Astrocyte of the spinal cord (primary cell): ENCODE measurements at places on chromosomes 7 and 10.

DNA sequence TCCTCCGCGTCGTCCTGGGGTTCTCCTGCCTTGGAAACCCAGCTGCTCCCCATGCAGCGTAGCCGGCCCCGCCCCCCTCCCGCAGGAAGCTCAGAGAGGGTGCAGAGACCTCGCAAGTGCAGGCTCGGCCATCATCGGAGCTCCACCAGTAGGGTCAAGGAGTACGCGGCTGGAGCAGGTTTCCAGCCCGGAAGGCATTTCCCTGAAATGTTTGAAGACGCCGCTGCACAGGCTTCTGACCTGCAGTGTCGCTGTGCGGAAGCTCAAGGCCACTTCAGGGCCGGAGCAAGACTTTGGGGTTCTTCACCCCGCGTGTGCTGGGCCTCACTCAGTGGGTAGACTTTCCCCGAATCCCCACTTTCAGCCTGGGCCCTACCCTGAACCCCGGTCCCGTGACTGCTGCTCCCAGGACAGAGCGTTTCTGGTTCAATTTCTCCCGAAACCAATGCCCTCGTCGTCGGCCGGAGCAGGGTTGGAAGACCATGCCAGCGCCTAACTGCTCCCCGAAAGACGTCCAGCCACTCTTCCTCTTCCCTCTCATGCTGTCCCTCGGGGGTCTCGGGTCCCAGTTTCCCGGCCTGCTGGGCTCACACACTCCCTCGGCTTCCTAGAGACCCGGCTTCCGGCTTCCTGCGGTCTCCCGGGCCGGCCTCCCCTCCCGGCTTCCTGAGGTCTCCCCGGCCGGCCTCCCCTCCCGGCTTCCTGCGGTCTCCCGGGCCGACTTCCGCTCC, 52.1 kb downstream of the INSIG1 start:
- DNase-seq, result no peak

- DNase-seq, result no peak
These were observed 233.7 kb downstream of the PTPRN2 start for GRCh38 chr7:158353606-158354570.

DNA sequence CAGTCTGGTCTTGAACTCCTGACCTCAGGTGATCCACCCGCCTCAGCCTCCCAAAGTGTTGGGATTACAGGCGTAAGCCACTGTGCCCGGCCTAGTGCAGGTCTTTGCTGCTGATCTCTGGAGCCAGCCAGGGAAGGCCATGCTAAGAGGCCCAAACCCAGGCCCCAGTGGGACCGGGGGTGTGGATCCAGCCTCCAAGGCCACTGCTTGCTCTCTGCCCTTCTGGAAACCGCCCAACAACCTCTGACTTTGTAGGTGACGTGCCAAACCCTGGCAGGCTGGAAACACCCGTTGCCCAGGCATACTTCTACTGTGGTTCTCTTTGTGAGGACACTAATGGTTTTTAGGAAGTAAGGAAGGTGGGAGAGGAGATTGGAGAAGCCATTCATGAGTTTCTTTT, 83.5 kb upstream of the GNA12 start:
- no peak for DNase-seq

GRCh38 chr7:128435327-128435686, 20.4 kb upstream of the HILPDA start:
- no peak for DNase-seq

GRCh38 chr10:128419466-128420019, 293.3 kb upstream of the MKI67 start:
- no peak for DNase-seq
